ENCODE measurements at places on chromosomes 16 and 17.

- no peak overlapping the region for H3K27ac ChIP-seq
- H3K27me3 ChIP-seq, result no peaks in the 10 kb centered on the region
- H3K4me1 ChIP-seq, result no peaks in the 10 kb centered on the region
- DNase-seq, result no peak
Observed at GRCh38 chr16:11262915-11263314, 6.2 kb downstream of the TNP2 start.

DNA sequence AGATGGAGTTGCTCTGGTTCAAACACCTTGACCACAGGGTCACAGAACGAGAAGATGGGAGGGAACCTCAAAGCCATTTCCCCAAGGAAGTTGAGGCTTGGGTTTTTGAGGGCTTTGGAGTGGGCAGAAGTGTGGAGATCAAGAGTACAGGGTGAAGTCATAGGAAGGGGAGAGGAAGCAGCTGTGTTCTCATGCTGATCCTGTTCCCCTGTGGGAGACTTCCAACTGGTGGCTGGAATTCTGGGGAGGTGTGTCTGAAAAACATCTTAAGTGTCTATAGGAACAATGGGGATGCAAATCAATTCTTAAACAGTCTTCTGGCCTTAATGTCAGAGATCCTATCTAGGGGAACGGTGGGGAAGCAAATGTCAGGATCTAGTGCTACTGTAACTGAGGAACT, 38.8 kb upstream of the HSBP1 start:
- no peak overlapping the region for H3K4me3 ChIP-seq
- H3K27me3 ChIP-seq, result no peaks in the 10 kb centered on the region
- peaks cover 18% of the 10 kb centered on the region for H3K4me1 ChIP-seq
- no peak for DNase-seq
- peak overlapping the region; percentile 51 for H3K27ac ChIP-seq
- H3K36me3 ChIP-seq, result no peaks in the 10 kb centered on the region

GRCh38 chr17:78419970-78420815, 41.7 kb downstream of the PGS1 start:
- no peak overlapping the region for H3K4me3 ChIP-seq
- H3K27me3 ChIP-seq, result no peaks in the 10 kb centered on the region
- peak overlapping the region; percentile 90 for H3K27ac ChIP-seq
- DNase-seq, result no peak
- peaks cover 24% of the 10 kb centered on the region for H3K36me3 ChIP-seq

GRCh38 chr17:10768750-10769251, 35.1 kb downstream of the TMEM238L start:
- H3K27me3 ChIP-seq, result no peaks in the 10 kb centered on the region
- H3K36me3 ChIP-seq, result no peaks in the 10 kb centered on the region
- no peaks in the 10 kb centered on the region for H3K4me1 ChIP-seq
- no peak overlapping the region for H3K27ac ChIP-seq
- DNase-seq, result no peak
- no peak overlapping the region for H3K4me3 ChIP-seq

DNA sequence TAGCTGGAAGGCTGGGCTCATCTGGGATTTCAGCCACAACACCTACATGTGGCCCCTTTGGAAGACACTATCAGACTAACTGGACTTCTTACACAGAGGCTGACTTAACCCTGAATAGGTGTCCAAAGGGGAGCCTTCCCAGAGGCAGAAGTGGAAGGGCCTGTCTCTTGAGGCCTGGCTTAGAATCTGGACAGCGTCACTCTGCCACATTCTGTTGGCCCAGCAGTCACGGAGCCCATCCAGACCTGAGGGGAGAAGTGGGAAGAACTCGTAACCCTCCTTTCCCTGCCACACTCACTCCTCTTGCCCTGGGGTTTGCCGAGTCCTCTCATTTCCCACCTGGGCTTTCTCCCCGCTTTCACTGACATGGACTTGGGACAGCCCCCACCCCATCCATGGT, 170.5 kb downstream of the C16orf95 start:
- no peak for DNase-seq
- no peak overlapping the region for H3K27ac ChIP-seq
- H3K36me3 ChIP-seq, result no peaks in the 10 kb centered on the region
- no peaks in the 10 kb centered on the region for H3K27me3 ChIP-seq
- H3K4me3 ChIP-seq, result no peak overlapping the region
- no peaks in the 10 kb centered on the region for H3K4me1 ChIP-seq

DNA sequence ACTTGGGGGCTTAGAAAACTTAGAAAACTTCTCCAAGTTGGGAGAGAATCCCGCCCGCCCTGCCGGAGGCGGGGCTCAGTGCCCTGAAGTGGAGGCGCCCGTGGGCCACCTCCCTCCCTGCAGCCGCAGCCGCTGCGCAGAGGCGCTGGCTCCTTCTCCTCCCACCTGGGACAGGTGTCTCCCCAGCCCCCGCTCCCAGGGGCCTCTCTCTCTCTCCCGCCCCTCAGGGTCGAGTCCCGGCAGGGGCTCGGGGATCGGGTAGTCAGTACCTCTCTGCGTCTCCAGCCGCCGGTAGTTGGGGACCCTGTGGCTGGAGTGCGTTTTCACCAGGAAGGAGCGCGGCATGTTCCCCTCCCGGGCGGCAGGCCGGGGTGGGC, 257 bp downstream of the SNAI3 start:
- H3K27me3 ChIP-seq, result peaks cover 10% of the 10 kb centered on the region
- H3K27ac ChIP-seq, result no peak overlapping the region
- H3K4me3 ChIP-seq, result peak overlapping the region; percentile 96
- no peaks in the 10 kb centered on the region for H3K36me3 ChIP-seq

GRCh38 chr16:49835161-49835777, 20.6 kb downstream of the ZNF423 start:
- peaks cover 72% of the 10 kb centered on the region for H3K4me1 ChIP-seq
- peak; percentile 50 for DNase-seq
- no peaks in the 10 kb centered on the region for H3K27me3 ChIP-seq
- H3K4me3 ChIP-seq, result peak overlapping the region; percentile 39
- H3K36me3 ChIP-seq, result no peaks in the 10 kb centered on the region
